ENCODE measurements at places on chromosomes 12 and 14.
A peak's percentile ranks its signal among the peaks of the same experiment; 100 is the strongest.

DNA sequence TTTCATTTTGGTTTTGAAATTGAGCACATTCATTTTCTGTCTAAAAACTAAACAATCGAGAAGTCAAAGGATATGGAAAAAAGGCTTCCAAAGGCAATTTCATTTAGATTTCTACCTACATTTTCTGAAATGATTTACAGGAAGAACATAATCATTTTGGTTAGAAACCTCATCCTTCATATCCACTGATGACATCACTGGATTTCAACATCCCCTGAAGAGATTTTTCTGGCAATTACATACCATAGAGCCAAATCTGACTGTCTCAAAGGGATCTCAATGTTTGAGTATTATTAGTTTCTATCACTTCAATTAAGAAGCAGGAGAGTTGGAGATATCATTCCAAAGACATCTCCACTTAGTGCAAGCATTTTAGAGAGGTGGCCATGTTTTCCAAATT is 137.8 kb downstream of the TTC7B start:
- DNase-seq: no peak

GRCh38 chr12:92194561-92194960 is 48.9 kb upstream of the BTG1 start:
- no peak for DNase-seq

DNA sequence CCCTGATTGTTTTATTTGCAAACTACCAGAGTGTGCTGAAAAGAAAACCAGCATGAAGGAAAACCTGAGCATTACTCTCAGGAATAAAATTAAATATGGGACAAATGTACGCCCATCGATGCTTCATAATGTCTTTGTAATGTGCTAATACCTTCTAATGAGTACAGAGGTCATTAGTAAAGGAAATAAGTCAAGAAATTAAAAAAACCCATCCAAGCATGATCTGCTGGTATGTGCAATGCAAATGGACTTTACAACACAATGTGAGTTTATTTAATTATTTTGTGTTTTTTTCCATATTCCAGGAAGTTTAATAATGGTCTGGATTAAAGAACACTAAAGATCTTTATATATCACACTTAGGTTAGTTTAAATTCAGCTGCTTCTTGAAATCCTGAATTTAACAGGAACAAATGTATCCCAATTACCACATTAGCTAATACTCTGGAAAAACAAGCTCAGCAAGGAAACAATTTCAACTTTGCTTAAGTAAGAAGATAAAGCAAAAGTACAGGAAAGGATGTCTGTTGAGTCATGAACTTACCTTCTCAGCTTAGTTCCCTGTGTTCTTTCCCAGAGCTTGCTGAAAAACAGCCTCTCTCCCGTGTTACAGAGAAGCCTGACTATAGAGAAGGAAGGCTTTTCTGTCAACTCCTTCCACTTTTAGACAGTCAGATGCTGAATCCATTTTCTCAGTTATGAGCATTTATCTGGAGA is 179.3 kb upstream of the TMEM260 start:
- DNase-seq: no peak

GRCh38 chr14:67503331-67503730 is 14.8 kb upstream of the TMEM229B start:
- DNase-seq: no peak

- DNase-seq: peak; percentile 52
These were observed 11.4 kb upstream of the DNAL1 start for GRCh38 chr14:73633116-73634010.

DNA sequence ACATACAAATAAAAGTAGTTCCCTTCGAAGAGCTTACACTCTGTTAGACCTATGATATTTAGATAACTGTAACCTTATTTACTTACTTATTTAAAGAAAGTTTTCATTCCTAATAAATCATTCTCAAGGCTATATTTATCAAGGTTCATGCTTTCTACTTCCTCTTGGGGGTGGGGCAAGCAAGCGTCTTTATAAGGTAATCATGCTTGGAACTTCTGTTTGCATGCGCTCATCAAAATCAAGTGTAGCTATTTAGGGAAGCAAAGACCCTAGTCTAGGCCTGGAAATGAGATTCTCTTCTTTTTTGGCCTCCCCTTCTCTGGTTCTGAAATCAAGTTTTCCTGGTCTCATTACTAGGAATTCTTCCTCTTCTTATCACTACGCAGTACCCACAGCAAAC is 766 bp downstream of the RERG start:
- DNase-seq: no peak

DNA sequence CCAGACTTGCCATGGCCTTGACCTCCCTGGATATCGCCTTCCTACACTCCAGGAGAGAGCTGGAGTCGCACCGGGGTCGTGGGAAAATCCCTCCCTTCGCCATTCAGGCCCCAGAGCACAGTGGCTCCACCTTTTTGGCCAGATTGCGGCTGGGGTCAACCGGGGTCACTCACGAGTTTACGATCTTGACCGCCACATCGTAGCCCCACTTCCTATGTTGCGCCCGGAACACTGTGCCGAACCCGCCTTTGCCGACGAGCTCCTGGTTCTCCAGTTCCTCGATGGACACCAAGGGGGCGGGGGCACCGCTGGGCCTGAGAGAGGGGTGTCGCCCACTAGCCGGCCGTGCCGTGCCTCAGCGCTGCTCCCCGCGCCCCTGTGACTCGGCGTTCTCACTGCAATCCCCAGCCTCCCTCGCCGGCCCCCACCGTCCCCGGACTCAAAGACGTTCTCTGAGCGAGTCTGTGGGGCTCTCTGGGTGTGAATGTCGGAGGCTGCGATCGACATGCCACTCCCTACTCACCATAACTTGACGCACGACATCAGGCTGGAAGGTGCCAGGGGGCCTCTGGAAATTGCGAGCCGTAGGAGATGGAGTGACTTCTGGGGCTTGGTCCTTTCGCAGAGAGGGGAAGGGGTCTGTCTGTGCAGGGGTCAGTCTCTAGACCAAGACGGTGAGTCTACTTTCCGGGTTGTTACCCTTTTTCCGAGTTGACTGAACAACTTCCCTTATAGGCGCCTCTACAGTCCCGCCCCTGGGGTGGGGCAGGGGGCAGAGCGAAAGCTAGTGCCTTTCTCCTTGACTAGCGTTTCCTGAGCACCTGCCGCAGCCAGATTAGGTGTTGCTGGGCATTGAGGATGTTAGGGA is at the start of gene RIPK3:
TSS of gene RIPK3 (minus strand) at position 708 of the 868 bp plus-strand sequence. CDS start at position 543, 165 bp downstream.
- DNase-seq: no peak

DNA sequence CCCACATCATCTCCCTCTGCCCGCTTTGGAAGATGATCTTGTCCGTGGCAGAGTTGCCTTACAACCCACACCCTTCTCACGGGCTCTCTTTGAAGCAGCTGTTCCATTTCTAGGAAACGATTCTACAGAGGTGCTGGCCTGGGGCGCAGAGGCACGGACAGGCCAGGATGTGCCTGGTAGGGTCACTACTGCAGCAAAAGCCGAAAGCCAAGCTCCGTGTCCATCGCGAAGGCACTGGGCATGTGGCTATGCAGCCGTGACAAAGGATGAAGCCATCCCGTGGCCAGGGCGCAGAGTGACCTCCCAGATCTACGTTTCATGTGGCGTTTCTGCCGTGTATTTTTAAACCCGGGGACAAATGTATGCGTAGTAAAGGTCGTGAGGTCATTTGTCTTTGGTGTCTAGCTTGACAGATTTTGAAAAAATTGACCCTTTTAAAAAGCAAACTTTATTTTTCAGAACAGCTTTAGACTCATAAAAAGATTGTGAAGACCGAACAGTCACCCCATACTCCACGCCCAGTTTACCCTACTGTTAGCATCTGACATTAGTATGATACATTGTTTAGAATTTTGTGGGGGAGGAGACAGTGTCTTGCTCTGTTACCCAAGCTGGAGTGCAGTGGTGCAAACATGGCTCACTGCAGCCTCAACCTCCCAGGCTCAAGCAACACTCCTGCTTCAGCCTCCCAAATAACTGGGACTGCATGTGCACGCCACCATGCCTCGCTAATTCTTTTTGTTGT is 40.4 kb upstream of the NCOR2 start:
- no peak for DNase-seq

- DNase-seq: no peak
These were observed 12.9 kb downstream of the GMFB start for GRCh38 chr14:54475911-54476310.

DNA sequence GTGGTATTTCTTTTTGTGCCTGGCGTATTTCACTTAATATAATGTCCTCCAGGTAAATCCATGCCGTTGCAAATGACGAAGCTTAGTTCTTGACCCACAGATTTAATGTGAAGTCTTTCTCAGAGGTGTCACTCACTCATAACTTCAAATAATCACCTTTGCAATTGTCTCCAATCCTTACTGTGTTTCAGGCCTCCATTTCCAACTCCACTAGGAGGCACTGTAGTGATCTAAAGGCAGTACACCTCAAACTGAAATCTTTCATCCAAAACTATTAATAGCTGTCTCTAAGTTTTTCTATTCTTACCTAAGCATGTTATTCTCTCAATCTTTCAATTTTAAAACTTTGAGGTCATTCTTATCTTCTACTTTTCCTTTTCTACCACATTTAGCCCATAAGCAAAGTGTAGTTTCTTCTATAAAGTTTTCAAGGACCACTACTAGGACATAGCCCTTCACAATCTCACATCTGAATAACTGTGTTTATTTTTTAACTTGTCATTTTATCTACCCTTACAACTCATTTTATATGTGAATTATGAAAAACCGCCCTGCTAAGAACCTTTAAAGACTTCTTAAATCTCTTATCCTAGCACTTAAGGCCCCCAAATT is 25.5 kb upstream of the FBXO34 start:
- DNase-seq: no peak

DNA sequence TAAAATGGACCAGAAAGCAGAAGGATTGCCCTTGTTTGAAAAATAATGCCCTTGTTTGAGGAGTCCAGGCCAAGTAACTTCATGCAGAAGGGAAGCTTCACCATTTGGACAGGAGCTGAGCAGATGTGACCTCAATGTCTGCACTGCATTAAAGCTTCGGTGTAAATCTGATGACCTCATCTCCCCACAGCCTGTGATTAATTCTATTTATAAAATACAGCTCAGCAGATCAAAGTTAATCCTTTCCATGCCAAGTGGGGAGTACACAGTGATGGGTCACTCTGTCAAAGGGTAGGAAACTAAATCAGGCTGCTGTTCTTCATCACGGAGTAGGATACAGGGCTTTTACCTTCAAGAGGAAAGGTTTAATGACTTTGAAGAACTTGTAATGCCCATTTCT is 533.7 kb downstream of the RPS29 start:
- no peak for DNase-seq

DNA sequence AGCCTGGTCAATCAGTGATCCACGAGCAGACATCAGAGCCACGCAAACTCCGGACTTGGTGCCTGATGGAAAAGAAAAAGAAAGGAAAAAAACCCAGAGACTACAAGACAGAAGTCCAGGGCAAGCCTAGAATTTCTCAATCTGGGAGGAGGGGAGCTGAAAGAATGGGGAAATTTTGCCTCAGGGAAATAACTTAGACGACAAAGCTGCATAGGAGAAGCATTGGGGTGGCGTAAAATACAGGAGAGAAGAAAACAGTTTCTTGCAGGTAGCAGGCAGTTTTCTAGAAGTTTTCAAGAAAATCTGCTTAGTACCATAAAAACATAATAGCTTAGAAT is 2.6 kb upstream of the SLC11A2 start:
- DNase-seq: no peak

- DNase-seq: no peak
These were observed 26.4 kb upstream of the MED13L start for GRCh38 chr12:116303929-116304328.

GRCh38 chr14:23183479-23183878 is at the start of gene SLC7A8:
Gene SLC7A8, minus strand, starts transcription at chr14:23183660. Its CDS starts 746 bp downstream, at chr14:23182914.
- no peak for DNase-seq

DNA sequence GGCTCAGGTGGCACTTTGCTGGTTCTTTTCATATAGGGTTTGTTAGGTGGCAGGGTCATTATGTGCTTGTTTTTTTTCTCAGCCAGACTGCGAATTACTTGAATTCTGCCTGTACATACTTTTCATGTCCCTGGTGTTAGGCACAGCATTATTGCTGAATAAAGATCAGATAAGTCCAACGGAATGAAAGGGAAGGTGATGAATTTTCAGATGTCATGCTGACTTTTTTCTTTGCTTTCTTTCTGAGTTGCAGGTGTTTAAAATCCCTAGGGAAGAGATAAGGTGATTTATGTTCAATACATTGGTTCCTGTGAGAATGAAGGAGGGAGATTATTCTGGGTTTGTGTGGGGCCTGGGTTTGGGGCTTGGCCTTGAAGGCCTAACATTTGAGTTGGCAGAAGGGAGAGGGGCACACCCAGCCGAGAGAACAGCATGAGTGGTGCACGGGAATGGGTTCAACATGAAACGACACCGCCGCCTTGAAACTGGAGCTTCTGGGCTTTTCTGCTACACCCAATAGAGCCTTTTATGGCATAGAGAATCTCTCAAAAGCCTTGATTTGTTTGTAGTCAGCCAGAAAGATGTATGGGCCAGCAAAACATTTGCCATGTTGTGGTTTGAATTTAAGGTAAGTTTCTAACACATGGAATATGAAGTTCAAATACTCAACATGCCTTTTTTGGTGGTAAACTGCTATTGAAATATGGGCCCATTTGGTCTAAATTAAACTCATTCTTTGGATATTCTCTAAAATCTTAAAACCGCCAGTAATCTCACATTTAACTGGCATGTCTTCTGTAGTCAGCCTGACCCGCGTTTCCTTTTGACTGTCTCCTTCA is 477.0 kb downstream of the PCNX1 start:
- DNase-seq: no peak

DNA sequence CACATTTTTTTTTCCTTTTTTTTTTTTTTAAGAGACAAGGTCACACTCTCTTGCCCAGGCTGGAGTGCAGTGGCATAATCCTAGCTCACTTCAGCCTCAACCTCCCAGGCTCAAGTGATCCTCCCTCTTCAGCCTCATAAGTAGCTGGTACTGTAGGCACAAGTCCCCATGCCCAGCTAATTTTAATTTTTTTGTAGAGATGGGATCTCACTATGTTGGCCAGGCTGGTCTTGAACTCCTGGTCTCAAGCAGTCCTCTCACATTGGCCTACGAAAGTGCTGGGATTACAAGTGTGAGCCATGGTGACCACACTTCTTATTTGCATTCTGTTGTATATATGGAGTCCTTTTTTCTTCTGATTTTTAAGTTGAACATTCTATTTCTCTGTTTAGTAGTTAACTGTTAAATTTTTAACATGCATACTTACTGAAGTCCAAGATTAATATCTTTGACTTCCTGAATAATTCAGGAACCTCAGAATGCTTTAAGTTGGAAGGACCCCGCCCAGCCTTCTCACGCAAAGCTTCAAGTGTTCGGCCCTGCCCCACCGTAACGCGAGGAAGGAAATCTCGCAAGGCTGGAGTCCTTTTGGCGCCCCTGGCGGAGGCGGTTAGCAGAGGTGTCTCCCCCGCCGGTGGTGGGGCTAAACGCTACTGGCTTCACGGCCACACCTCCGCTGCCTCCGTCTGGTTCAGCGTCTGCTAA is 21.6 kb downstream of the SPATS2 start:
- DNase-seq: no peak
